Calu3 (cell line): ENCODE measurements at places on chromosomes 2 and 18. TPM values are rescaled to one million over a fixed set of nuclear protein-coding genes. Genes with fewer than 3 reads are reported as not detected.

GRCh38 chr2:15622614-15623480 is 31.2 kb downstream of the DDX1 start:
- H3K4me1 ChIP-seq: no peaks in the 10 kb centered on the region
- H3K27ac ChIP-seq: no peak overlapping the region
- no peak for DNase-seq

GRCh38 chr2:232389327-232389726 is 10.8 kb downstream of the ALPP start:
- H3K27ac ChIP-seq: no peak overlapping the region
- no peaks in the 10 kb centered on the region for H3K36me3 ChIP-seq
- H3K27me3 ChIP-seq: peaks cover 50% of the 10 kb centered on the region
- no peak for DNase-seq

DNA sequence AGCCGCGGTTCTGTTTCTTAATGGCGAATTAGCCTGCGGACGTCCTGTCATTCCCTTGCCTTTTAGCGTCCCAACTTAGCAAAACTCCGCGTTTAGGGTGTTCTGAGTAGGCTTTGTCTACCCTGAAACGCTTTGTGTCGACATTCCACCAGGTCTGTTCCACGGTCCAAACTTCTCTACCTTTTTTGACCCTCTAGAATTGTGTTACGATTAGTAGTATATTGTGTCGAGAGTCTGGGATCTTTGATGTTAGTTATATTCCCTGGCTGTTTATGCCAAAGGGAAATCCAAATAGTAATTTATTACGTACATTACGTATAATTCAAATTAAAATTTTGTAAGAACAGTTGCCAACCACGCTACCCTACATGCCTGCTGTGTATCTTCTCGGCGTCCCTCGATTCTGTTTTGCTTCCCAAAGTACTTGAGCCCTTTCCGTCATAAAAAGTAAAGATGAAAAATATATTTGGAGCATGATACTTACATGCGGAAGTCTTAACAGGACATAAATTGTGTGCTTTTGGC is 495 bp upstream of the TTC32 start:
- H3K4me1 ChIP-seq: no peaks in the 10 kb centered on the region
- H3K4me3 ChIP-seq: peak overlapping the region; percentile 89
- H3K36me3 ChIP-seq: peaks cover 28% of the 10 kb centered on the region
- no peaks in the 10 kb centered on the region for H3K27me3 ChIP-seq
- H3K27ac ChIP-seq: peak overlapping the region; percentile 95
- DNase-seq: no peak

Gene EML6
- total RNA-seq: 0.45 and 1.1 TPM in 2 replicates

Gene FAP
- 0.61 and 2.1 TPM in 2 replicates for total RNA-seq

Gene UGT1A8
- not detected in 2 replicates for total RNA-seq

Gene DUSP19
- total RNA-seq: 1.6 and 2.7 TPM in 2 replicates
